ENCODE measurements at places on chromosomes 1 and 21. TPM values are rescaled to one million over a fixed set of nuclear protein-coding genes. Genes with fewer than 3 reads are reported as not detected.

GRCh38 chr21:29481081-29481480, 182.4 kb downstream of the BACH1 start:
- DNase-seq, result no peak

- no peak for DNase-seq
Measured at GRCh38 chr1:108715932-108716331, 3.2 kb downstream of the FNDC7 start.

DNA sequence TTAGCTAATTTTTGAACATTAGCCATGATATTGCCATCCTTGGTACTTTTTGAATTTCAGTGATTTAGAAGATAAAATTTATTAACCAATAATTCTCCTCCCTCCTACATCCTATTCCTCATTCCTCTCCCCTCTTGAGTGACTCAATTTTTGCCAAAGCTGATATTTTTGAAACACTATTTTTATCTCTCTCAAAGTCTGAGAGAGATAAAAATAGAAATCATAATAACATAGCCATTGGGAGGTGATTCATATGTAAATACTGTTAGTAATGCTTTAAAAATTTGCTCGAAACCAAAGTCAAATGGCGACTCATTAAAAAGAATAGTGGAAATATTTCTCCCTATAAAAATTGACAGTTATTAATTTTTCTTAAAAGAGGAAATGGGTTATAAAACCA, 97.4 kb downstream of the PATJ start:
- no peak for DNase-seq

Gene LCE3D
- not detected for total RNA-seq
